ENCODE measurements at places on chromosomes 2 and 18.

DNA sequence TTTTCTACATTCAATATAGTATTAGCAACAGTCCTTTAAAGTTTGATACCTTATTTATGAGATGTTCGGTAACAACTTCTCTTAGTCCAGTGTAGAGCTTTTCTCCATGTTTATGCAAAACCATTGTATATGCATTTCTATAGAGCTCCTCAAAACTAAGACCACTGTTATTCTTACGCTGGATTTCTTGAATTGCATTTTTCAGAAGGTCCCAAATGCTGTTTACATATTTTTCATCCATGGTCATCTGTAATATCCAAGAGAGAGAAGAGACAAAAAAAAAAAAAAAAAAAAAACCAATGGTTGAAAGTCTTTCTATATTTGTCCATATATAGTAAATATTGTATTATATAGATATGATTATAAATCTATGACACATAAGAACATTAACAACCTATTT, 27.6 kb downstream of the CUL3 start:
- DNase-seq: no peak

GRCh38 chr2:219706823-219707281, 79.4 kb downstream of the SLC4A3 start:
- DNase-seq: no peak

DNA sequence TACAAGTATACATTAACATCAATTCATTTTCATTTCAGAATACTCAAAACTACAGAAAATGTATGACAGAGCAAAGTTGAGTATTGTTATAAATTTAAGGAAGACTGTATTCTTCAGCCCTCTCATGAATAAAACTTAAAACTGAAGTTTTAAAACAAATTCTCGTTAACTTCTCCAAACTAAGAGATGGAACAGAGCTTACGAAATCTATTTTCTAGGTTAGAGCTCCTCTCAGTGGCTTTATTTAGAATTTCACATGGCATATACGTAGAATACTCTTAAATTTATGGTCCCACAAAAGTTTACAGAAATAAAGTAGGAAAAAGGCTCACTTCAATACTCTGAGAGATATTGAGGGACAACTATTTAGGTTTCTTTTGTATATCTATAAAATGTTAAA, 612.1 kb downstream of the KCNJ3 start:
- no peak for DNase-seq

DNA sequence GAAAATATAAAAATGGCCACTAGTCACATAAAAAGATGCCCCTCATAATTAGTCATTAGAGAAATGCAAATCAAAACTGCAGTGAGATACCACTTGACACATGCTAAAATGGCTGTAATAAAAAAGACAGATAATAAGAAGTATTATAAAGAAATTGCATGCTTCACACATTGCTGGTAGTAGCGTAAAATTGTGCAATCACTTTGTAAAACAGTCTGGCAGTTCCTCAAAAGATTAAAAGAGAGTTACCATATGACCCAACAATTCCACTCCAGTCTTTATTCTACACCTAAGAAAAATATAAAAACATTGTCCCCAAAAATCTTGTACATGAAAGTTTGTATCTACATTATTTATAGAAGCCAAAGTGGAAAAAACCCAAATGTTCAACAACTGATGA, 170.6 kb upstream of the FIGN start:
- DNase-seq: no peak

- DNase-seq: no peak
These were observed 207.0 kb upstream of the VWC2L start for GRCh38 chr2:214203744-214204289.

Data from C1 segment of cervical spinal cord (tissue), 14 donors.